NK-92 treated with Interleukin-12 subunit alpha and Interleukin-12 subunit beta, amount 100 ng/mL, for 24 hours (cell line): ENCODE measurements at places on chromosomes 16 and 17.

GRCh38 chr17:4913994-4914393 is 11.1 kb upstream of the CHRNE start:
- DNase-seq = no peak

DNA sequence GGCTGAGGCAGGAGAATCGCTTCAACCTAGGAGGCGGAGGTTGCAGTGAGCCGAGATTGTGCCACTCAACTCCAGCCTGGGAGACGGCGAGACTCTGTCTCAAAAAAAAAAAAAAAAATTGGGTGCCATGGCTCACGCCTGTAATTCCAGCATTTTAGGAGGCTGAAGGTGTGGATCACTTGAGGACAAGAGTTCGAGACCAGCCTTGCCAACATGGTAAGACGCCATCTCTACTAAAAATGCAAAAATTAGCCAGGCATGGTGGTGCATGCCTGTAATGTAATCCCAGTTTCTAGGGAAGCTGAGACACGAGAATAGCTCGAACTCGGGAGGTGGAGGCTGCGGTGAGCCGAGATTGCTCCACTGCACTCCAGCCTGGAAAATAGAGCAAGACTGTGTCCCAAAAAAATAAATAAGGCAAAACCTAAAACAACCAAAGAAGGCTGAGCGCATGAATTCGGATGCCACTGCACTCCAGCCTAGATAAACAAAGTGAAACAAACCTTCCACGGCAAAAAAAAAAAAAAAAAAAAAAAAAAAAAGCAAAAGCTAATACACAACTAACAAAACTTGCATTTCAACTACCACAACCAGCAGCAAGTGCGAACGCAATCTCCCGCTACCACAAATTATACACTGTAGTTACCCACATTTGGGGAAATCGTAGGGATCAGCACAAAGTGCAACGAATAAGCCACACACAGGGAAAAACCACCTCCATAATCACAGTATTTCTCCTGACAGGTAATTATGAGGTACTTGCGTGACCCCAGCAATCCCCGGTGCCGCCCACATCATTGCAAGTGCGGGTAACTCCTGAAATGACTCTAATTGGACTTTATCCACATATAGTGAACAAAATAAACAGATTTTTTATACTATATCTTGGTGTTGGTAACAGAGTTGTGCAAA is 25.6 kb downstream of the TEX14 start:
- no peak for DNase-seq

DNA sequence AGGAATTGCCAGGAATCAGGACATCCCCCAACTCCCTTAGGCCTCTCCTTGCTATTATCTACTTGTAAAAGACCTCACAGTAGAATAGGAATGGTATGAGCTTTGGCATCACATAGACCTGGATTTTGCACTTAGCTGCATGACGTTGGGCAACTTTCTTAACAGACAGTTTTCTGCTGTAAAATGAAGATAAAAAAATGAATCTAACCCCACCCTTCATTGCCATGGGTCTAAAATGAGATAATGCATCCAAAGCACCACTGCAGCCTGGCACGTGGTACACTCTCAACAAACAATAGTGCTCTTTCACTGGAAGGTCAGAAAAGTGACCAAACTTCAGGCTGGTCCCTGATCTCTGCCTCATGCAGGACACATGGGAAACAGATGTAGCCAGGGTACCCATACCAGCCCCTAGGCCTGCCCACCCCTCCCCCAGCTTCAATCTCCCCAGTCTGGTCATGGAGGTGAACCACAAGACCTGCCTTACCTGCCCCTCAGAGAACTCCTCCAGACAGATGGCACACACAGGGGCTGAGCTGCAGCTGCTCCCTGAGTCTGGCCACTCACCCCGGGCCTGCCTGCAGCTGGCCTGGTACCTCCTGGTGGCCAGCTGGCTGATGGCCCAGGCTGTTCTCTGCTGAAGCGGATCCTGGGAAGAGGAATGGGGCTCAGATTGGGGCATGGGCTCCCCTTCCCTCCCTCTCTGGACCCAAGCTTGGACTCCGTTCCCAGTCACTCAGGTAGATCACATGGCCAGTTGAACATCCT is 8.5 kb upstream of the SUPT4H1 start:
- DNase-seq = no peak

DNA sequence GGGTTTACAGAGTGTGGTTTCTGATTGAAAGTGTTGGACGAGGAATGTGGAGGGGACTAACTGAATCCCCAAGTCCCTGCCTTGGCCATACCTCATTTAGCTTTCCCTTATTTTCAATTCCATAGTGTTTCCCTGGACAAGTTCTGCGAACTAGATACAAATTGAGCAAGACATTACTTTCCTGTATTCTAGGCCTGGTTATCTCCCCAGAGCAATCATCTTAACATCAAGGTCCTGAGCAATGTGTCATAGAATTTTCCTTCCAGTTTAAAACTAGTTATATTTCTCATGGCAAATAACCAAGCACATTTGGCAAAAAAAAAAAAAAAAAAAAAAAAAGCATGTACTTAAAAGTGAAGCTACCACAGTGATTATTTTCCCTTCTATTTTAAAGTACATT is 330.1 kb downstream of the CDH11 start:
- DNase-seq = no peak

- DNase-seq = no peak
These were observed 68.4 kb downstream of the CMC2 start for GRCh38 chr16:80938004-80938878.

DNA sequence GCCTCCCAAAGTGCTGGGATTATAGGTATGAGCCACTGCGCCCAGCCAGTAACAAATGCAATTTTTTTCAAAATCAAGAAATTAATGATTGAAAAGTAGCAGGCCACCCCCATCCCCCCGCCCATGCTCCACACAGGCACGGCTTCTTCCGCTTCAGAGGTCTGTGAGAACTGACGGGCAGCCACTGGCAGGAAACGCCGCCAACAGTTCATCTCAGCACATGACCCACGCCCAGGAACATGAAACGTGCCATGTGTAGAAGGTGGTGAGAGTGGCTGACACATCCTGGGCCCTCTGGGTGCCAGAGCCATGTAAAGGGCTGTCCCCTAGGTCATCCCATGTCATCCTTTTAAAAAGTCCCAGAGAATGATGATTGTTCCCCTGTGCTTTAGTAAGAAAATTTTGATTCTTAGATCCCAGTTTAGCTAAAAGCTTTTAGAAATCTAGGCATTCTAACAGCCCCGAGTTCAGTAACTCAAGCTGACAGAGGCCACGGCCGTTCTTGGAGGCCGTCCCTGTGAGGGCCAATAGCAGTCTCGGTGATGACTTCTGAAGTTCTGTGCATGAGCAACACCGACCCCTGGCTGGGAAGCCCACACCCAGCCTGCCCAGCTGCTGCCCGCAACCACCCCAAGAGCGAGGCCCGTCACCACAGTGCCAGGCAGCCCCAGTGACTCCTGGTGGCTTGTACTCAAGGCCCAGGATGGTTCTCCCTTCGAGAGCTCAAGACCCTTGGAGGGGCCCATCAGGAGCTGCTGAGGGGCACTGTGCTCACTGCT is 52.1 kb downstream of the KLHDC4 start:
- DNase-seq = no peak

- no peak for DNase-seq
These were observed 44.9 kb downstream of the SSH2 start for GRCh38 chr17:29885031-29885640.

DNA sequence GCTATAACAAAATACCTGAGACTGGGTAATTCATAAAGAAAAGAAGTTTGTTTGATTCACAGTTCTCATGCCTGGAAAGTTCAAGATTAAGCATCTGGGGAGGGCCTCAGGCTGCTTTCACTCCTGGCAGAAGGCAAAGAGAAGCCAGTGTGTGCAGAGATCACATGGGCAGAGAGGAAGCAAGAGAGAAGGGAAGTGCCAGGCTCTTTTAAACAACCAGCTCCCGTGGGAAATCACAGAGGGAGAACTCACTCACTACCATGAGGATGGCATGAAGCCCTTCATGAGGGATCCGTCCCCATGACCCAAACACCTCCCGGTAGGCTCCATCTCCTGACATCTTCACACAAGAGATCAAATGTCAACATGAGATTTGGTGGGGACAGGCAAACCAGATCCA is 501.6 kb downstream of the MAF start:
- DNase-seq = no peak

DNA sequence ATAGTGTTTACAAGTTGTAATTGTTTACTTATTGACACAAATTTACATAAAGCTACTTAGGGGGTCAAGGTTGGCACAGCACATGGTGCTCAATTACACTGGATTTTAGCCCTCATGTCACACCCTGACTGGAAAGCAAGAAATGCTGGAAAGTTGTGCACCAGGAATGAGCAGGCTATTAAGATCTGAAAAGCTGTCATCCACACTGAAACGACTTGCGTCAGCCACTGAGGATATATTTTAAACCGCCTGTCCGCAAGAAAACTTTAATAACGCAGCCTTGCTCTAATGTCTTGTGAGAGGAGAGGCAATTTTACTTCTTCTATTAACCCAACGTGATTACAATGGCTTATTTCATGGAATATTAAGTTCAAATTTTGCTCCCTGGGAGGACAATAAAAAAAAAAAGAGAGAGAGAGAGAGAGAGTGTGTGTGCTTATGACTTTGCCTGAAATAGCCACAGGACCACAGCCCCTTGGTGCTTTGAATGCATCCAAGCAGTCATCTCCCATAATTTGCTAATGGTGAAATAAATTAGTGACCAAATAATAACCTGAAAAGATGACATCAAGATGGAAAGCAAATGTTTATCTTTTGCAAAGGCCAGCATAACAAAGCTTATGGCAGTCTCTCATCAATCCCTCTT is 425.4 kb upstream of the PSMD7 start:
- no peak for DNase-seq

GRCh38 chr17:3805581-3805980 is 4.6 kb upstream of the ITGAE start:
- DNase-seq = no peak

GRCh38 chr16:81265658-81266451 is 27.4 kb downstream of the BCO1 start:
- no peak for DNase-seq

GRCh38 chr16:58329135-58329534 is 34.3 kb upstream of the PRSS54 start:
- no peak for DNase-seq

DNA sequence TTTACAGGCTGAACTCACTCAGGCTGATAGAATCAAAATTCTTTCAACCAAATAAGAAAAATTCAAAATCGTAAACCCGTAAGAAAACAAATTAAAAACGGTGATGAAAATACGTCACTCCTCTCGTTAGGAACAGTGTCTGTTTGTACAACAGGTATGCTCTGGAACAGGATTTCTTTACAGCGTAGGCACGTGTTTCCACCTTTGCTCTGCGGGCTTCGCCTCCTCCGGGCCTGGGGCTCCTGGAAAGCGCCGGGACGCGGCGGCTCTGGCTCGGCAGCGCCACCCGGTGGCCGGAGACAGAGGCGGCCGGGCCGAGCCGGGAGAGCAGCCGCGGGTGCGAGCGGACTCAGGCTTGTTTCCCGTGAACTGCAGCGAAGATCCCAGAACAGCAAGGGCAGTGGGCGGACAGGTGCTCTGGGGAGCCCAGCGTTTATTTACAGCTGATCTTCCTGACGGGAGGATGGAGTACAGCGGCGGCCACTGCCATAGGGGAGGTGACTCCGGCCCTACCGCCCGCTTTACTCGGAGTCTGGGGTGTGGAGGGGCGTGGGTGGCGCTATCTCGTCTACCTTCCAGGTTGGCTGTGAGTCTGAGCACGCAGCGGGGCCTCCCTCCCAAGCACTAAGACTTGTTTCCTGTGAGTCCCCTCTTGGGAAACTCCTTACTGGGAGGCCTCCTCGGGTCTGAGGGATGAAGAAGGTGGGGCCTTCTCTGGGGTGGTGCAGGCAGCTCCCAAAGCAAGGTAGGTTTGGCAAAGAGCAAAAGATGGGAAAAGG is 40.5 kb upstream of the ATP2A3 start:
- no peak for DNase-seq

GRCh38 chr16:17362946-17363345 is 107.8 kb downstream of the XYLT1 start:
- no peak for DNase-seq

- DNase-seq = no peak
These were observed 52.8 kb upstream of the TOB1 start for GRCh38 chr17:50918933-50919296.

DNA sequence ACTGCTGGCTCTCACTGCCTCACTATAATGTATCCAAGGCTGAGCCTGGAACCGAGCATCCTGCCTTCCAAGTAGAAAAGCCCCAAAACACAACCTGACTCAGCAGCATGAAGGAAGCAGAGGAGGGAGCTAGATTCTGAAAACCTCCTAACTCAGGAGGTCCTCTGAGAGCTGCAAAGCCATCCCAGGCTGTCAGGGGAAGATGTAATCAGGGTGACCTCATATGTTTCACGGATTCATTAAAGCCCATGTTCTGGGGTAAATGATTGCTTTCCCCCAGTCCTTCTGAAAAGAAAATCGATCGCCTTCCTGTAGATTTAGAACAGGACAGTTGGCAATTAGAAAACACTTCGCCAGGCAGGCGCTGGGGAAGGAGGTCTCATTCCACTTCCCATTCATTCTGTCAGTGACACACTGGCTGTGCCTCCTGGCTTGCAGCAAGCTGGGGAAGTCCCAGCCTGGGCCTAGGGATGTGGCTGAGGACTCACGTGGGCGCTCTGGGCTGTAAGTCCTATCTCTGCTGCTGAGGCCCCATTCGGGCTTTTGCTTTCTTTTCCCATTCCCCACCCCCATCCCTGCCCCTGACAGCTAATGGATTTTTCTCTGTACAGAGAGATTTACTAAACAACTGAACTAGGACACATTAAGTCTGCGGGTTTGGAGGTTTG is 75.7 kb upstream of the TMEM132E start:
- DNase-seq = no peak

DNA sequence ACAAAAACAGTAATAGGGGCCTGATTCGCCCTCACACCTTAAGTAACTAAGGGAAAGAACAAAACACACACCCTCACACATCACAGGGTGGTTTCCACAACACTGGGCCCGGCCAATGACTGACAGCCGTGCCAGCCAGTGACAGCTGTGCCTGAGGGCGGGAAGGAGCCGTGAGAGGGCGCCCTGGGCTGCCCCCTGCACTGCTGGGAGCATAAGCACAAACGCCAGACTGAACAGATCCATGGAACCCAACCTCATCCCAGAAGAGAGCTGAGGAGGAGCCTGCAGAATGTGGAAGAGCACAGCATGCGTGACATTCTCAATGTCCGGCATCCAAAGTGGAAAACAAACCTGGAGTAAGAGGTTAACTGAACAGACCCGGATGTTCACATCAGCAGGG is 16.0 kb downstream of the CSNK1D start:
- DNase-seq = no peak

- no peak for DNase-seq
These were observed at the start of gene MFAP4 for GRCh38 chr17:19386974-19387920. Gene MFAP4, minus strand, starts transcription at chr17:19387190. Its CDS starts 35 bp downstream, at chr17:19387155.

DNA sequence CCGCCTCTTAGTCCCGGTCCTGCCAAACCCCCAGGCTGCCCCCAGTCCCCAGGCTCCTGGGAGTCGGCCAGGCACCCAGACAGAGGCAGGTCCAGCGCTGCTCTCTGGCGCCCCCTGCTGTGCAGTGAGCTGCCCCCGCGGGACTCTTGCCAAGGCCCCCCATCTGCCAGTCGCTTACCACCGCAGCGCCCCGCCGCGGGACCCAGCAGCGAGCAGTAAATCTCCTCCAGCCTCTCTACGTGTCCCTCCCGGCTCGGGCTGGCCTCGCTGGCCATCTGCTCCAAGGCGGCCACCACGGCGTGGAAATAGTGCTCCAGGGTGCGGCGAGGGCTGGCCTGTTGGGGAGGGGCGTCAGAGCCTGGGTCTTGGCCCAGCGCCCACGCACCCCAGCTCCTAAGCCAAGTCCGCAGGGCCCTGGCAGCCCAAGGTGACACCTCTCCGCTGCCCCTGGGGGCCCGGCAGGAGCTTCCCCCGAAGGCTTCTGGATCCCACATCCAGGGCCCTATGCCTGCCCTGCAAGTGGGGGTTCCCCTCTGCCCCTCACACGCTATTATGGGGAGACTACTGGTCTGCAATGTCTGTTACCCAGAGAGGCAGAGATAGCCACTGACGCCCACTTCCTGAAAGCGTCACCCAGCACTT is 33.7 kb upstream of the MFSD6L start:
- no peak for DNase-seq
